ENCODE measurements at places on chromosomes 2 and 18.

GRCh38 chr2:82998781-82999180 is 1460.3 kb downstream of the SUCLG1 start:
- DNase-seq, result no peak

DNA sequence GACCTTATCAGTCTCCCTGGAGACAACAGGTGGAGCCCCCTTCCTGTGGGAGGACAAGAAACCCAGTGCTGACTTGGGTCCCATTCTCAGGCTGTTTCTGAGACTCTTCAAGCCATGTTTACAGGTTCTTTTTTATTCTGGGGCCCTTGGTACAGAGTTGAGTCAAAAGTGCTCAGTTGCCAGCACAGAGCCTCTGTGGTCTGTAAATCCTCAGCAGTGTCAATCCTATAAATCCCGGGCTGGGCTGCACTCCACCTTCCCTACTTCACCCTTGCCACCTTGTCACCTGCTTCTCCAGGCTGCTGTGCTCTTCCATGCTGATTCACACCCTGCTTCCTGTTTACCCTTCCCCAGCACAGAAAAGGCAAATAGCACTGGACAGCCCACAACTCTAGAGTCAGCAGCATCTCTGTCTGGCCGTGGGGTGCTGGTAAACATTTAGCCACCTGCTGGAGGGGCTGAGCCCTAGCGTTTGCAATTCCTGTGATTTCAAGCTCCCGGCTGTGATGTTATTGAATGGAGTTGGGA is 74.7 kb downstream of the TNFRSF11A start:
- no peak for DNase-seq

DNA sequence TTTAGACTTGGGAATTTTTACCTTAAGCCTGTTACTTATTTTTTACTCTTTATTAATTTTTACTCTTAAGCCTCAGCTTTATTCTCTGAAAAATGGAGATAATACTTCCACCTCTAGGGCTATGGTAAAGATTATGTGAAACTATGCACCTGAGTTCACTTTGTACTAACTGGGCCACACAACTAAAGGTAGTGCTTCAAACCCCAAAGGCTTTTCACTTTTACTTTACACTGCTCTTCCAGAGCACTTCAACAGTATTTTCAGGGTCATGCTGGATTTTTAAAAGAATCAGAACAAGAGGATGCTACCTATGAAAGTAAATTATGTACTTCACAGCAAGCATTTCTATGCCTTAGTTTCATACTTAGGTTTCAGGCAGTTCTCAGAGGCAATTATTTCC is 27.8 kb downstream of the MEX3C start:
- no peak for DNase-seq

- no peak for DNase-seq
These were observed 284.4 kb downstream of the AFF3 start for GRCh38 chr2:99857867-99858444.

GRCh38 chr2:19198381-19198780 is 160.0 kb downstream of the OSR1 start:
- DNase-seq, result no peak

- no peak for DNase-seq
These were observed 72.2 kb upstream of the L3MBTL4 start for GRCh38 chr18:6486764-6487426.
